Adrenal gland (tissue), 19 donors: ENCODE measurements at places on chromosomes 7 and 10. TPM values are rescaled to one million over a fixed set of nuclear protein-coding genes. Genes with fewer than 3 reads are reported as not detected.
A peak's percentile ranks its signal among the peaks of the same experiment; 100 is the strongest.

Gene FKBP6
- 0.88 TPM for polyA plus RNA-seq

DNA sequence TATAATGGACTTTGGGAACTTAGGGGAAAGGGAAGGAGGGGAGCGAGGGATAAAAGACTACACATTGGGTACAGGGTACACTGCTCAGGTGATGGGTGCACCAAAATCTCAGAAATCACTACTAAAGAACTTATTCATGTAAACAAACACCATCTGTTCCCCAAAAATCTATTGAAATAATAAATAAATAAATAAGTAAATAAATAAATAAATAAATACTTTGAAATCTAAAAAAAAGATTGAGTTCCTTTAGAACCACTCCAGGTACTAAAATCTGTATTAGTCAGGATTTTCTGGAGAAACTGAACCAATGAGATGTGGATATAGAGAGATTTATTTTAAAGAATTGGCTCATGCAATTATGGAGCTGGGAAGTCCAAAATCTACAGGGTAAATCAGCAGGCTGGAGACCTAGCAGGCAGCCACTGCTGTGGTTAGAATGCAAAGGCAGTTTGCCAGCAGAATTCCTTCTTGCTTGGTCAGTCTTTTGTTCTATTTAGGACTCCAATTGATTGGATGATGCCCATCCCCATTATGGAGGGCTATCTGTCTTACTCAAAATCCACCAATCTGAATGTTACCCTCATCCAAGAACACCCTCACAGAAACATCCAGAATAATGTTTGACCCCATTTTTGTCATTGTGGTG, 8.9 kb downstream of the IGFBP1 start:
- DNase-seq = no peak

Gene ANXA8L1
- 0.24 TPM for polyA plus RNA-seq

DNA sequence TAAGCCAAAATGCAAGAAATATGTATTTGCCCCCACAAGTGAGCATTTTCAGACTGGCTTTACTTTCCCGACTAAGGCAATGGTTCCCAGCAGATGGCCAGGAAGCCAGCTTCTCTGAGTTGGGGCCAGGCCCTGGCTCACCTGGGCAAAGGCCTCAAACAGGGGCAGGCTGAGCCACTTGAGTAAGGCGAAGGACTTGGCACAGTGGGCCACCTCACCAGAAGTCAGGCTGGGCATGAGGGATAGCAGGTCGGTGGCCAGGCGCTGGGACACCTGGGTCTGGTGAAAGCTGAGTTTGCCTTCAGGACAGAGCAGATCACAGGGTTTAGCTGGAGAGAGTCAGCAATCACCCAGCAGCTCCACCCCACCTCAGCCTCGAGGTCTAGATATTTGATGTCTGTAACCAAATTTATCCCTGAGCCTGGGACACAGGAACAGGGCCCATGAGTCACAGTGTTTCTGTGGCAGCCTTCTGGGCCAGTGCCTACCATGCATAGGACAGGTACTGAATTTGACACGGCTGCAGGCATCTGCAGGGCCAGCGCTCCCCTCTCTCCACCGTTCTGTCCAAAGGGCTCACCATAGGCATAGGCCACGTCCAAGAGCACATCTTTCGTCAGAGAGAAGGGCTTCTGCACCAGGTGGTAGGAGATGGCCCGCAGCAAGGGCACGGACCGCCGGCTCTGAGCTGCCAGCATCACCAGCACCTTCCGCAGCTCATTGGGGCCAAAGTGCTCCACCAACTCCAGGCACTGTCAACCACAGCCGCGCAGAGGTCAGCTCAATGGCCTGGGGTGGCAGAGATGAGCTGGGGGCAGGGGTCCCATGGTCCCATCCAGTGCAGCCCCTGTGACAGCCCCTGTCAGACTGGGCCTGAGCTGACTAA, 7.3 kb downstream of the TBRG4 start:
- no peak for DNase-seq

- no peak for DNase-seq
Measured at GRCh38 chr7:7526006-7526405, 9.7 kb downstream of the COL28A1 start.

DNA sequence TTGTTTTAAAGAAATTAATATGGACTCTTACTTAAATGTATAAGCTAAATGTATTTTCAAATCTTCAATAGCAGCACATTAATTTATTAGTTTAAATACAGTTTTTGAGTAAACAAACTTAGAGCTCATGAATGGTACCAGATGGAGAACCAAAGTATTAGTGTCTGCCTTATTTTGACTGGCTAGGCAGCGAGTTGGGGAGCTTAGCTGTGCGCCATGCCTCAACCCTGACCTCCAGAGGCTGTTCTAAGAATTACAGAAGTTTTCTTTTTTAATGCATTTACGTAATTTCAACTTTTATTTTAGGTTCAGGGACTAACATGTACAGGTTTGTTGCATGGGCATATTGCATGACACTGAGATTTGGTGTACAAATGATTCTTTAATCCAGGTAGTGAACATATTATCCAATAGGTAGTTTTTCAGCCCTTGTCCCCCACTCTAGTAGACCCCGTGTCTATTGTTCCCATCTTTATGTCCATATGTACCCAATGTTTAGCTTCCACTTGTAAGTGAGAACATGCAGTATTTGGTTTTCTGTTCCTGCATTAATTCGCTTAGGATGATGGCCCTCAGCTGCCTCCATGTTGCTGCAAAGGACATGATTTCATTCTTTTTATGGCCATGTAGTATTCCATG, 166.8 kb downstream of the IQUB start:
- DNase-seq = peak; percentile 56

DNA sequence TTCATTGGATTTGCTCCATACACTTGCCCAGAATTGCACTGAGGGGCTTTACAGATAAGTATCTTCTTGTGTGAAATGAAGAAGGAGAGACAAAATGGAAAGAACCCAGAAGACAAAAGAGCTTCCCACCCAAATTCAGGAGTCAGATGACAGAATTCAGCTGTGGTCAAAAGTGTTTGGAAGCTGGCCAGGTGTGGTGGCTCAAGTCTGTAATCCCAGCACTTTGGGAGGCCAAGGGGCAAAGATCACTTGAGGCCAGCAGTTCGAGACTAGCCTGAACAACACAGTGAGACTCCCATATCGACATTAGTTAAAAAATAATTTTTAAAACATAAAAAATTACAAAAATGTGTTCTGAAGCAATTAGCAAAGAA, 27.1 kb downstream of the DUSP5 start:
- no peak for DNase-seq

- DNase-seq = peak; percentile 92
Measured at GRCh38 chr10:133329491-133330202, 7.0 kb downstream of the CALY start.

GRCh38 chr7:106520962-106521514, 139.9 kb downstream of the CCDC71L start:
- no peak for DNase-seq

Gene OR2A5
- polyA plus RNA-seq = not detected

DNA sequence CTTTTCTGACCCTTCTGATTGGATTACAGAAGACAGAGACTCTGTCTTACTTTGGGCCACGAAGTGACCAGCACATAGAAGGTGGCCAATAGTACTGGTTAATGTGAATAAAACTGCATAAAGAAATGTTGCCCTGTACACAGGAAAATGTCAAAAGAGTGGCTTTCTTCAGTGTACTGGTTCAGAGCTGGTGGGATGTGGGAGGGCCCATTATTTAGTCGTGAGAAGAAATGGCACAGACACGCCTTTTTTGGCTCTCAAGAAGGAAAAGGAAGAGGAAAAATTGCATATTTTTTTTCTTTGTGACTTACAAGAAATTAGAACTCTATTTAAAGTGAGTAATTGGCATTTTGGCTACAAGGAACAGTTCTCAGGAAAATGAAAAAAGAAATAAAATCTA, 129.7 kb downstream of the DGKI start:
- no peak for DNase-seq

DNA sequence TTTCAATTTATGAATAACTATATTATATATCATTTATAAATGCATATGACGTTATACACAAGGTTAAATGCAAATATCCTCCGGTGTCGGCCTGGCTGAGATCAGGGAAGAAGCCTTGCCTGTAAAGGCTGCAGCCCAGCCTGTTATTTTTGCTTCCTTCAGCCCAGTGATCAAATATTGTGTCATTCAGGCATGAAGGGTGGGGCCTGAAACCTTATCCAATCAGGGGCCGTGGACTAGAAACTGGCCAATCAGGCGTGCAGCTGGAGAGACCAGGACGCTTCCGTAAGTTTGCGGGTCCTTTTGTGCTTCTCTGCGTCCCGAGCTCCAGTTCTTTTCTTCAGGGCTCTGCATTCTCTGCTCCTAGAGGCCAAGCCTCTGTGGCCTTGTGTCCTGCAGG, at the start of gene ZNF722:
ZNF722 (plus strand) TSS at position 301 of the 400 bp plus-strand sequence. CDS start 113 bp downstream, outside the sequence.
- no peak for DNase-seq

GRCh38 chr7:120394595-120394994, 121.6 kb downstream of the KCND2 start:
- DNase-seq = no peak

Gene ANTXRL
- polyA plus RNA-seq = 0.40 TPM

DNA sequence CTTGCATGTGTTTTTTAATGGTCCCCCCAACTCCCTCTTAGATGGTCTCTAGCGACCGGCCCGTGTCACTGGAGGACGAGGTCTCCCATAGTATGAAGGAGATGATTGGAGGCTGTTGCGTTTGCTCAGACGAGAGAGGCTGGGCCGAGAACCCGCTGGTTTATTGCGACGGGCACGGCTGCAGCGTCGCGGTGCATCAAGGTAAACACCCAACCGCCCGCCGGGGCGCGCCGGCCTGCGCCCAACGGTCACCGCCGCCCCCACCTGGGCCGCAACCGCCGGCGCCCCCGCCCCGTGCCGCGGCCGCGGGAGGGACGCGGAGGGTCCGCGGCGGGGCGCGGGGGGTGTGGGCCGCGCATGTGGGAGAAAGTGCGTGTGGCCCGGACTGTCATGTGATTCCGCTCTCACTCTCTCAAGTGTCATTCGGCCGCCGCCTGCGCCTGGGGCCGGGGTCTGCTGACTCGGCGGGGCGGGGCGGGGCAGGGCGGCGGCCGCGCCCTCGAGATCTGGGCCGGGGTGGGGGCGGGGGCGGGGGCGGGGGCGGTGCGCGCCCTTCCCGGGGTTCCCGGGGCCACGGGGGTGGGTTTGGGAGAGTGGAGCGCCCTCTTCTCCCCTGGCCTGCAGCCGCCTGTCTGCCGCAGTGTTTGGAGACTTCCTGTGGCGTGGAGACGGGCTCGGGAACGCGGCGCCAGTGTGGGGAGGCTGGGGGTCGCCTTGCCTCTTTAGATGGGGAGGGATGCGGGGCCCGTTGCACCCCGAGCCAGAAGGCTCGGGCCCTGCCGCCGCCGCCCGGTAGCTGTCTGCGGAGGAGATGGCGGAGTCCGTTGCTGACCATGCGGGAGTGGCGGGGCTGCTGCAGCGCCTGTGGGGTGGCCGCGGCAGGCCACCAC, 817 bp downstream of the MLLT10 start:
- DNase-seq = peak; percentile 70

DNA sequence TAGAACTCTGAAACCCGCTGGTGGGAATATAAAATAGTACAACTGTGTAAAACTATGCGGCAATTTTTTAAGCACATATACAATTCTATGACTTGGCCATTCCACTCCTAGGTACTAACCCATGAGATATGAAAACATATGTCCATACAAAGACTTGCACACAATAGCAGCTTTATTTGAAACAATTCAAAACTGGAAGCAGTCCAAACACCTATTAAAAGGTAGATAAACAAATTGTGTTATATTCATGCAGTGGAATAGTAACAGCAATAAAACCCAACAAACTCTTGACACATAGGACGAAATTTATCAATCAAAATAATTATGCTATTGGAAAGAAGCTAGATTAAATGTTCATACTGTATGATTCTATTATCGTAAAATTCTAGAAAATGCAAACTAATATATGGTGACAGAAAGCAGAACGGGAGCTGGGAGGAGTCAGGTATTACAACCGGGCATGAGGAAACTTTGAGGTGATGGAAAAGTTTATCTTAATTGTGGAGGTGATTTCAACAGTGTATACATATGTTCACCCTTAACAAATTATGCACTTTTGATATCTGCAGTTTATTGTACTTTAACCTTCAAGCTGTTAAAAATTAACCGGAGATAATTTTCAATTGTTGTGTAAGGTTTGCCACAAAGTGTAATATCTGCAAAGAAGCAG, 803 bp upstream of the STK31 start:
- DNase-seq = no peak

Gene CXCL12
- polyA plus RNA-seq = 41.0 TPM

Gene CNPY1
- polyA plus RNA-seq = not detected

- DNase-seq = no peak
Measured at GRCh38 chr10:79475877-79476276, 30.5 kb upstream of the ZCCHC24 start.

Gene MYL7
- polyA plus RNA-seq = 3.5 TPM

GRCh38 chr7:1357601-1358271, 101.5 kb downstream of the MICALL2 start:
- DNase-seq = no peak

- peak; percentile 53 for DNase-seq
Measured at GRCh38 chr7:46603780-46604179, 682.7 kb upstream of the IGFBP3 start.

GRCh38 chr10:79266084-79266483, 81.2 kb upstream of the PPIF start:
- no peak for DNase-seq

- no peak for DNase-seq
Measured at GRCh38 chr10:94521276-94522250, 24.0 kb upstream of the HELLS start.

Gene HOXA7
- 9.7 TPM for polyA plus RNA-seq

DNA sequence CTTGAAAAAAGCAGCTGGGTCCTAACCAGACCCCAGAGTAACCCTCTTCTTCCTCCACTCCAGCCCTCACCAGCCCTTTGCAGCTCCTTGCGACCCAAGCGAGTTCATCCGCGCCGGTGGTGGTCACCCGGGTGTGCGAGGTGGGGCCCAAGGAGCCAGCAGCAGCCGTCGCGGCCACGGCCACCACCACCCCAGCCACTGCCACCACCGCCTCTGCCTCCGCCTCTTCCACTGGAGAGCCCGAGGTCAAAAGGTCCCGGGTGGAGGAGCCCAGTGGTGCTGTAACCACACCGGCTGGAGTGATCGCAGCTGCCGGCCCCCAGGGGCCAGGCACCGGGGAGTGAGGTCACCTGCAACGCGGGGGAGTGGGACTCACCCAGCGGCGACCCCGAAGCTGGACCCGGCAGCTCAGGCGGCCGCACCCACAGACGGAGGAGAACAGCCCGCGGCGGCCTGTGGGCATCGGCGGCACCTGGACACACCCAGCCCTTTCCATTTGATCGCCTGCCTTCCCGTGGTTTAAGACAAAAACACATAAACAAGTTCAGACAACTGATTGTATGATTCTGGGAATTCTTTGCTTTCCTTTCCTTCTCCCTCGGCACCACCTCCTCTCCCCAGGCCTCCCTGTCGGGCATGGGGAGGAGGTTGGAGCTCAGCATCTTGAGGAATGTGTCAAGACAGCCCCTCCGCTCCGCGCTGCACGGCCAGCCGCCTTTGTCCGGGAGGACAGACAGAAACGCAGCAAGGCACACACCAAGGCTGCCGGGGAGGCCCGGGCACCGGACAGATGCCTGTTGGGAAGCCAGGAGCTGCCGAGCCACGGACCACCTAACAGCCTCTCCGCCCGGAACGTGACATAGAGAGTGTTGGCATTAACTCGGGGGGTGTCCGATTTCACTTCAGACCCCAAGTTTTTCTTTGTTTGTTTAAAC, 13.0 kb upstream of the AP5Z1 start:
- no peak for DNase-seq

GRCh38 chr10:22620929-22621328, 93.4 kb downstream of the PIP4K2A start:
- no peak for DNase-seq
